ENCODE measurements at places on chromosomes 12 and 14. TPM values are rescaled to one million over a fixed set of nuclear protein-coding genes. Genes with fewer than 3 reads are reported as not detected.

CLEC4C gene
- not detected for polyA plus RNA-seq

MTHFD1 gene
- 41.2 TPM for polyA plus RNA-seq

RIPK3 gene
- polyA plus RNA-seq, result 11.1 TPM

LRIG3 gene
- polyA plus RNA-seq, result not detected

TPPP2 gene
- polyA plus RNA-seq, result not detected

PRKCH gene
- 184 TPM for polyA plus RNA-seq

JPH4 gene
- 0.29 TPM for polyA plus RNA-seq

RNFT2 gene
- polyA plus RNA-seq, result 2.4 TPM

LRP6 gene
- 2.2 TPM for polyA plus RNA-seq

KLHDC1 gene
- 2.6 TPM for polyA plus RNA-seq

KRT6B gene
- not detected for polyA plus RNA-seq

EID3 gene
- polyA plus RNA-seq, result 13.5 TPM

FSCB gene
- polyA plus RNA-seq, result not detected

PITPNM2 gene
- 6.3 TPM for polyA plus RNA-seq

CD69 gene
- 248 TPM for polyA plus RNA-seq

All from naive thymus-derived CD8-positive, alpha-beta T cell (primary cell).